Activated effector memory CD4-positive, alpha-beta T cell treated with Interleukin-2 at 50 U/mL for 16 hours (primary cell): ENCODE measurements at places on chromosomes 11 and 22.

- no peak for DNase-seq
These were observed 139.6 kb upstream of the LMO1 start for GRCh38 chr11:8403310-8403709.

GRCh38 chr22:40567626-40568328, 68.7 kb downstream of the MRTFA start:
- no peak for DNase-seq

DNA sequence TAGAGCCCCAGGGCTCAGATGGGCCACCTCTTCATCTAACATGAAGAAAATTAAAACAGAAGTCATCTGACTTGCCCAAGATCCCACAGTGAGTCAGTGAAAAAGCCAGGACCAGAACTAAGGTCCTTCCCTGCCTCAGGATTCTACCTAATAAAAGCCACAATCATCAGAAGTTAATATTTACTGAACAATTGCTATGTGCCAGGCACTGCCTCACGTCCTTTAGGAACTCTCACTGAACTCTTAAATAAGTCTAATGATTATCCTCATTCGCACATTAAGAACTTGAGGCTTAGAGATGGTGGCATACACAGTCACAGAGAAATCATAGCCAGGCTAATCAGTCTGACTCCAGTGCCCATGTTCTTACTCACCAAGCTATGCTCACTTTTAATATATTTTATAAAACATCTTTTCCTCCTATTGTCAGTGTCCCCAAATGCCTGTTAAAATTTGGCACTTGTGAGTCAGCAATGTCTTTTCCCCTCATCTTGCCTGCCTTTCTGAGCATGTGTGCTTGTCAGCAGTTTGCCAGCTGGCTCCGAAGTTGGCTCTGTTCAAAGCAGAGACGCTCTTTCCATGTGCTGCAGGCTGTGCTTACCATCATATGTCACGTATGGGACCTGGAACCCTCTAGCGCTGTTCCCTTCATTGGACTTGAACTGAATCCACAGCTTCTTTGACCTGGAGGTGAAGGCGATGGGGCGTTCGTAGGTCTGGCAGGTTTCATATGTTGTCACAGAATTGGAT, 21.5 kb upstream of the NRIP3 start:
- no peak for DNase-seq

DNA sequence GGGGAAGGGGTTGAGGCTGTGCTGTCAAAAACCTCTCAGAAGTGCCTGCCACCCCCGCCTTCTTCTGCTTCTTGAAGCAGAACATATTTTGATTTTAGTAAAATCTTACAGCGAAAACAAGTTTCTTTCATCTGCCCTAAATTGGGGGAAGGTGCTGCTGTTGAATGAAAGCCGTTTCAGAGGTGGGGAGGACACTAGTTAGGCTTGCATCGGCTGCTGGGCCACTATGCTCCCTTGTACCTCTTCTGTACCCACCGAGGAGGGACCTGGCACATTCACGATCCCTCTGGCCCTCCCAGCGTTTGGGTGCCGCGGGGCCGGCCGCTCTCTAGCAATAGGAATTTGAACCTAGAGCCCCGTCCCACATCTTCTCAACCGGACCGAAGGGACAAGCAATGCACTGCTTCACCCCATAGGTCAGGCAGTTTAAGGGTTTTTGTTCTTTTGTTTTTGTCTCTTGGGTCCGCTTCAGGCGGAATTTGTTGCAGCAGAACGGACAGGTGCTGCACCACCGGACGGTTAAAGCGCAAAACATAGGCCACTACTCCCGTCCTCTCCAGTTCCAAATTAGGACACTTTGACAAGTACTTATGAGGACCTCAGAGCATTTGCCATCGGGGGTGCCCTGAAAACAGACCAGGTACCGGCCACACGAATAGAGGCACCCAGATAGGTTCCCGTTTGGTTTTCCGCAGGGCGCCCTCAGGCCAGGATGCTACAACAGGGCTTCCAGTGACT, 5.6 kb downstream of the SLC6A5 start:
- no peak for DNase-seq

DNA sequence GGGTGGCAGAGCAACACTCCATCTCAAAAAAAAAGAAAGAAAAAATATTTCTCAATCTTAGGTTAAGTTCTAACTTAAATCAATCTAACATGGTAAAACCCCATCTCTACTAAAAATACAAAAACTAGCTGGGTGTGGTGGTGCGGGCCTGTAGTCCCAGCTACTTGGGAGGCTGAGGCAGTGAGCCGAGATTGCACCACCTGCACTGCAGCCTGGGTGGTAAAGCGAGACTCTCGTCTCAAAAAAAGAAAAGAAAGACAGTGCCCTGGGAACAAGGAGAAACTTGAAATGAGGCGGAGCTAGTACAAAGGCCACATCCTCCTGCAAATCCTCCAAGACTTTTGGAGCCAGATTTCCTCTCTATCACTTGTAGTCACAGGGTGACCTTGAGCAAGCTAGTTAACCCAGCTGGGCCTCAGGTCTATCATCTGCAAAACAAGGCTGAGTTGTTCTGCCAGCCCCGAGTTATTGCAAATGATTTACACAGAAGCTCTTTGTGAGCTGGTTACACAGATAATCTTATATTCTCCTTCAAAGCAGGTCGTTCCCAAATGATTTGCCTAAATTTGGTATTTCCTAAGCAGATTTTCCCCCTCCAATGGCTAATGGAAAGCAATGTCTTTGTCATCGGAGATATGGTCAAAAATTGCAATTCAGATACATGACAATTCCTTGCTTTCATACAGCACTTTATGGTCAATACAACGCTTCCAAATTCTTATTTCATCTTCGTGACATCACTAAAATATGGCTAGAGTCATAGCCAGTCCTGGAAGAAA, 1.9 kb downstream of the ANKRD54 start:
- DNase-seq: no peak

DNA sequence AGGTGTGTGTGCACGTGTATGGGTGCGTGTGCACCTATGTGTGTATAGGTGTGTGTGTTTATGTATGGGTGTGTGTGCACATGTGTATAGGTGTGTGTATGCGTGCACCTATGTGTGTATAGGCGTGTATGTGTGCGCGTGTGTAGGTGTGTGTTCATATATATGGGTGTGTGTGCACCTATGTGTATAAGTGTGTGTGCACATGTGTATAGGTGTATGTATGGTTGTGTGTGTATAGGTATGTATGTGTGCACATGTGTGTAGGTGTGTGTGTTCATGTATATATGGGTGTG, 26.9 kb downstream of the KCNQ1 start:
- DNase-seq: no peak

- no peak for DNase-seq
These were observed 3.3 kb downstream of the RBM4 start for GRCh38 chr11:66641834-66642233.

DNA sequence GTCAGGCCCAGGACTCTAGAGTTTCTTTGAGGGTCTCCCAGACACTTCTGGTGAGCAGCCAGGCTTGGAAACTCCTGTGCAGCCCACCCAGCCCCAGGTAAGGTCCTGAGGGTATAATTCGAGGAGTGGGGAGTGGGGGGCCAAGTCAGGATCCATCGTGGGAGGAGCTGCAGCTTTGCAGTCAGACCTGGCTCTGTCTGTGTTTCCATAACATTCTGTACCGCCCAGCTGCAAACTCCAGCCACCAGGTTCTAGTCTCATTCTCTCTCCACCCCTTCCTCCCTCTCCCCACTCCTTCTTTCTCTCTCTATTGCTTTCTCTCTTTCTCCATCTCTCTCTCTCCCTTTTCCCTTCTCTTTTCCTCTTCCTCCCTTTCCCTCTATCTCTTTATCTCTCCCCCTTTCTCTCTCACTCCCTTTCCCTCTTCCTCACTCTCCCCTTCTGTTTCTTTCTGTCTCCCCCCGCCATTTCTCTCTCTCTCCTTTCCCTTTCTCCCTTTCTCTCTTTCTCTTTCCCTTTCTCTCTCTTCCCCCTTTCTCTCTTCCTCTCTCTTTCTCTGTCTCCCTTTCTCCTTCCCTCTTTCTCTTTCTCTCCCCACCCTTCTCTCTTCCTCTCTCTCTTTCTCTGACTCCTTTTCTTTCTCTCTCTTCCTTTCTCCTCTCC, 127.2 kb downstream of the MN1 start:
- DNase-seq: no peak

DNA sequence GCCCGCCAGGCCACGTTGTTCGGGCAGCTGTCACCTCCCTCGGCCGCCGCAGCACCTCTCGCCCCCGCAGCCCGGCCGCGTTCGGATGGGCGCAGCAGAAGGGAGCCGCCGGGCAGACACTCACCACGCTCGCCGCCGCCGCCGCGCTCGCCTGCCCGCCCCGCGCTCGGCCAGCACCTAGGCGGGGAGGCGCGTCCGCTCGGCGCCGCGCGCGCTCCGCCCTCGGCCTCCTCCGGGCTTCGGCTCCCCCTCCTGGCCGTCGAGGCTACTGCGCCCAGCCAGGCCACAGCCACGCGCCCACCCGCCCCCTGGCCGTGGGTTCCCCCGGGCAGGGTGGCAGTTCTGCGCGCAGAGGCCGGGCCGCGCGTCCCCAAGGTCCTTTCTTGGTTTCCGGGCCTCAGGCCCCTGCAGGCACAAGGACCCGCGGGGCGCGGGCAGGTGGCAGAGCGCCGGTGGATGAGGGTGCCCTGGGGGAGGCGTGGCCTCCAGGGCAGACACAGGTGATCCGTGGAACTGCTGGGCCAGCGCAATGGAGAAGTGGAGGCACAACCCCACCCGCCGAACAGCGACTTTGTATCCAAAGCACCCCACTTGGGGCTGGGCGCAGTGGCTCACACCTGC, at the start of gene SLC25A22:
SLC25A22 (minus strand) TSS at position 189 of the 621 bp plus-strand sequence. CDS start 3,275 bp downstream, outside the sequence.
- DNase-seq: peak; percentile 80

DNA sequence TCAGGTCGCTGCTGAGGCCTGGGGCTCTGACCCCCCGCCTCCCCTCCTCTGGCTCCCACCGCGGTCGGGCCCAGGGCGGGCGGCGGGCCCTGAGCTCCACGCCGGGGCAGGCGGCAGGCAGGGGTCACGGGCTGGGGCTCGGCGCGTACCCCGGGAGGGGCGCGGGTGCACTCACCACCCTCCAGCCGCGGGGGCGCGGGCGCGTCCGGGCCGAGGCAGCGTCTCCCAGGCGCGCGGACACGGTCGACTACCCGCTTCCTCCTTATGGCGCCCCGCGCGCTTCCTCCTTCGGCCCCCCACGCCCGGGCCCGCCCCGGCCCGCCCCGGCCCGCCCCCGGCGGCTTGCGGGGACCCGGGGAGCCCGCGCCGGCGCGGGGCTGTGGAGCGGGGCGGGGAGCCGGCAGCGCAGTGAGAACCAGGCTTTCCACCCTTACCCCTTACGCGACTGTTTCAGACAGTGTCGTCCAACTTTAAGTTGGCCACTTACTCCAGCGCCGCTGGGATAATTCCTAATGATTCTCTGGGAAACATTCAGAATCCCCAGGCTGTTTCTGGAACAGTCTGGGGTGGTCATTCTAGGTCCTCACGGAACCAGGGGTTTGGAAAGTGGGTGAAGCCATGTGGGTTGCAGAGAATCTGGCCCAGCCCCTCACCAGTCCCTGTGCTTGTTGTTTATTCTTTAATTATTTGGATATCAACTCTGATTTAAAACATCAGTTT, at the start of gene BID:
BID (minus strand) TSS at position 264 of the 720 bp plus-strand sequence. CDS start 24,353 bp downstream, outside the sequence.
- DNase-seq: peak; percentile 36

DNA sequence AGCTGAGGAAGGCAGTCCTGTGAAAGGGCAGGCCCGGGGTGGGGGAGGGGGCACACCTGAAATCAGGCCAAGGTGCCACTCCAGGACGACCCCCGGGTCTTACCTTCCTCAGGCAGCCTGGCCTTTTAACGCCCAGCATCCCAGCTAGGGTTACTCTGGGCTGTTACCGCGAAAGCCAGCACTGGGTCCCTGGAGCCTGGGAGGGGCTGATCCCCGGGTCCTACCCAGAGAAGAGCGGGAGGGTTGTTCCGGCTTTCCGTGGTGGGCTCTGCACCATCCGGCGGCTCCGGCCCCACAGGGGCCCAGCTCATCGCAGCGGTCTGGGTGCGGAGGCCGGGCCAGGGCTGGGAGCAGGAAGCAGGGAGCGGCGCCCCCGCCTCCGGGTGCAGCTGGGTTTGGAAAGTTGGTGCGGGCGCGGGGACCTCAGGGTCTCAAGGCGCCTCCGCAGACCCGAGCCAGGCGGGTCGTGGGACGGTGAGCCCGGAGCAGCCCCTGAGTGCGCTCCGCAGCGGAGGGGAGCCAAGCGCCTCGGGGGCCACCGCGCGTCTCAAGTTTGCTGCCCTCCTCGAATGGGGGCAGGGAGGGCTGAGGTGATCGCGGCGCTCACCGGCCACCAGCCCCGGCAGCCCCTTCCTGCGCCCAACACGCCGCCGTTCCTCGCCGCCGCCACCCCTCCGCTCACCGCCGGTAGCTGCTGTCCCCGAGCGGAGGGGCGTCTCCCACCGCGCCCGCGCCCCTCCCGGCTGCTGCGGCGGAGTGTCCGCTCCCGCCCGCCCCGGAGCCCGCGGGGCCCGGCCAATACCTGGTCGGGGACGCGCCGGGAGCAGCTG, 831 bp downstream of the CHST1 start:
- no peak for DNase-seq

GRCh38 chr11:86103808-86104207, 34.9 kb upstream of the PICALM start:
- DNase-seq: no peak
